ENCODE measurements at places on chromosomes 13 and 19.
A peak's percentile ranks its signal among the peaks of the same experiment; 100 is the strongest.

- no peak for DNase-seq
These were observed 18.9 kb upstream of the FOSB start for GRCh38 chr19:45448887-45449299.

GRCh38 chr19:31139871-31140505 is 209.2 kb downstream of the TSHZ3 start:
- no peak for DNase-seq

GRCh38 chr19:49335071-49335783 is at the start of gene CD37:
Gene CD37, plus strand, starts transcription at chr19:49335406. Its CDS starts 135 bp downstream, at chr19:49335541.
- DNase-seq, result no peak

GRCh38 chr13:70723732-70724131 is 615.5 kb upstream of the KLHL1 start:
- DNase-seq, result no peak

- DNase-seq, result peak; percentile 34
These were observed 11.1 kb downstream of the LRRC4B start for GRCh38 chr19:50557009-50557613.

- no peak for DNase-seq
These were observed 524.7 kb downstream of the MYO16 start for GRCh38 chr13:109154146-109154545.

DNA sequence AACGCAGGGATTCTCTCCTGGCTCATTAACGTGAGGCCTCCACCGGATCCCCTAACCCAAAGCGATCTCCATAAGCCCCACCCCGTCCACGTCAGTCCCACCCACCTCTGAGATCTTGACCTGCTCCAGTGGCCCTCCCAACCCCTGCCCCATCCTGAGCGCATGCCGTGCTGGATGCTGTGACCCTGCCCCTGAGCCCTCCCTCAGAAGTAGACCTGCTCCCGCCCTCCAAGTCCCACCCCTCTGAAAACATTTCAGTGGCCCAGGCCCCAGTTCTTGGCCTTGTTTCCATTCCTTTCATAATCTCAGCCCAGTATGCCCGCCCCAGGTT is 19.9 kb downstream of the LMTK3 start:
- DNase-seq, result no peak

DNA sequence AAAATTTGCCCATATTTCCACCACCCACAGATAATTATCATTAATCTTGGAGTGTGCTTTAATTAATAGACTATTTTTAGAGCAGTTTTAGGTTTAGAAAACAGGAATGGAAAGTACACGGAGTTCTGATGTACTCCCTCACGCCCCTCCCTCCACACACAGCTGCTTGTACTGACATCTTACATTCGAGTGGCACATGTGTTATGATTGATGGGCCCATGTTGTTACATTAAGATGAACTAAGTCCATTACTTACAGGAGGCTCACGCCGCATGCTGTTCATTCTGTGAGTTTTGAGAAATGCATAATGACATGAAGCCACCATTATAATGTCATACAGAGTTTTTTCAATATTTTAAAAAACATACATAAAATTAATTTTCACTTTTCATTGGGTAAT is 1.2 kb upstream of the SPATA13 start:
- no peak for DNase-seq

- DNase-seq, result no peak
These were observed 297.5 kb downstream of the MYO16 start for GRCh38 chr13:108926862-108927261.

DNA sequence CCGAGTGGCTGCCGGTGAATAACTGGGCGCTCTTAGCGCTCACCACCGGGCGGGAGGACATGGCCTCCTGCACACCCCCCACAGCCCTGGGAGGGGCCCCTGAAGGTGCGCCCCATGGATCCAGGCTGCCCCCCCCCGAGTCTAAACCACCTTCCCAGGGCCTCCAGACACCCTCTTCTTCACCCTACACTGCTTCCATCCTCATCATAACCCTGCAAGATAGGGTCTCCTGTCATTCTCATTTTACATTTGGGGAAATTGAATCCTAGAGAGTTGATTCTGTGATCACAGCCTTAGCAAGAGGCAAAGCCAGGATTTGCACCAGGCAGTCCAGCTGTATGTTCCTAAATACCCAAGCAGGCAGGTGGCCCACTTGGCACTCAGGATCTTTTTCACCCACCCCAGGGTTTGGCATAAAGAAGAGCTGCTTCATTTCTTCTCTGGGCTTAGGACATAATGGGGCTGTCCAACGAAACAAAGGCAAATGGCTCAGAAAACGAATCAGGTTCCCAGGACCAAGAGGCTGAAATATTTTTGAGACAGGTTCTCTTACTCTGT is 110.8 kb downstream of the PTPRS start:
- no peak for DNase-seq

GRCh38 chr13:27170516-27171243 is 931 bp downstream of the USP12 start:
- peak; percentile 59 for DNase-seq

DNA sequence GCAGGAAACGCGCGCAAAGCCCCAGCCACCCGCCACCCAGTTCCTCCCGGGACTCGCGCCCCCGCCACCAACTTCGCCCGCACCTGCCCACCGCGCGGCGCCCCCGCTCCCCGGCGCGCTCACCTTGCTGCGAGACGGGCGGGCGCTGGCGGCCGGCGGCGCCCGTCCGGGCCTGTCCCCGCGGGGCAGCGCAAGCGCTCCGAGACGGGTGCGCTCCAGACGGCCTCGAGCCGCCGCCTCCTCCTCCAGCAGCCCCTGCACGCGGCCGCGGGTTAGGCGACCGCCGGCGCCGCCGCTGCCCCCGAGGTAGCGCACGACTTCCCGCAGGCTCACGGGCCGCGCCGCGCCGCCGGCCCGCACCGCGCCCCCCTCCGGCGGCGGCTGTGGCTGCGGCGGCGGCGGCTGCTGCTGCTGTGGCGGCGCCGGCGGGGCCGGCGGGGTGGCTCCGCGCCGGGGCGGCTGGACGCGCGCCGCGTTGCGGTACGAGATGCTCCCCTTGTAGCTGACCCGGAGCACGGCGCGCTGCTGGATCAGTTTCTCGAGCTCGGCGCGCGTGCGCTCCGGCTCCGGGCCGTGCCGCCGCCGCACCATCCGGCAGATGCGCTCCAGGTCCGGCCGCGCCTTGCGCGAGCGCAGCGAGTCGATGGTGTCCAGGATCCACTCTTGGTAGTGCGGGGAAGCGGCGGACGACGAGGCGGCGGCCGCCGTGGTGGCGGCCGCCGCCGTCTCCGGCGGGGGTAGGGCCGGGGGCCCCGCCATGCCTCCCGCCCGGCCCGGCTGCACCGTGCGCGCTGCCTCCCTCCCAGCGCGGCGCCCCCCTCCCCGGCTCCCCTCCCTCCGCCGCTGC is 666 bp downstream of the SAMD1 start:
- DNase-seq, result peak; percentile 69

GRCh38 chr19:11382898-11383705 is 1.0 kb downstream of the EPOR start:
- DNase-seq, result peak; percentile 82

DNA sequence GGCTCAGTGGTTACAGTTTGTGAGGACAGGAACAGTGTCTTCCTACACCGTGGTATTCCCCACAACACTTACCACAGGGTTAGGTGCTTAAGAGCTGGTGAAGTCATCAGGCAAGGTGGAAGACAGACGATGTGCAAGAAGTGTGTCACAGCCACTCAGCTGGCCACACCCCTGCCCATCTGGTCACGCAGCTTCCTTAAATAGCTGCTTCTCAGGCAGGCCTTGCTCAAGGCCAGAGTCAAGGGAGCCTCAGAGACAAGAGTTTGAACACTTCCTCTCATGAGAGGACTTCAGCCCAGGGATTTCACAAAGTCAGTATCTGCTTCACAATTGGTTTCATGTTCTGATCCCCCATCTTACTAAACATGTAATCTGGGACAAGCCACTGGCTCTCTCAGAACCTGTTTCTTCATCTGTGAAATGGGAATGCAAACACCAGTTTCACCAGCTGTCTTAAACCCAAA is 80.3 kb upstream of the FRY start:
- DNase-seq, result no peak

GRCh38 chr13:60837806-60838205 is 440.8 kb downstream of the TDRD3 start:
- no peak for DNase-seq

- DNase-seq, result no peak
These were observed 16.7 kb downstream of the GATAD2A start for GRCh38 chr19:19422156-19422555.

- no peak for DNase-seq
These were observed 1.5 kb downstream of the EPSTI1 start for GRCh38 chr13:42990291-42991232.

DNA sequence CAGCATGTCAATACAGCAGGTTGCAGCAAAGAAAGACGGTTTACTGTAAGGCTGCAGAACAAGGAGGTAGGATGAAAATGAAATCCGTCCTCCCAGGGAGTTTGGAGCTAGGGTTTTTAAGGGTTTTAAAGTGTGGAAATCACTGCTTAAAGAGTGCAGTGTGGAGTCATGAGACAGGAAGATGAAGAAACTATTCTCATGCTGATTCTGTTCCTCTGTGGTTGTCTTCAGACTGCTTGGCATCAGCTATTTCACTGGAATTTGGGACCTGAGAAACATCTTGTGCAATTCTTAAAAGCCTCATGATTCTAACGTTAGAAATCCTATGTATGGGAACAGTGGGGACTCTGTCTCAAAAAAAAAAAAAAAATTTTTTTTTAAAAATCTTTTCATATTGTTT is 11.4 kb downstream of the ZNF331 start:
- no peak for DNase-seq

DNA sequence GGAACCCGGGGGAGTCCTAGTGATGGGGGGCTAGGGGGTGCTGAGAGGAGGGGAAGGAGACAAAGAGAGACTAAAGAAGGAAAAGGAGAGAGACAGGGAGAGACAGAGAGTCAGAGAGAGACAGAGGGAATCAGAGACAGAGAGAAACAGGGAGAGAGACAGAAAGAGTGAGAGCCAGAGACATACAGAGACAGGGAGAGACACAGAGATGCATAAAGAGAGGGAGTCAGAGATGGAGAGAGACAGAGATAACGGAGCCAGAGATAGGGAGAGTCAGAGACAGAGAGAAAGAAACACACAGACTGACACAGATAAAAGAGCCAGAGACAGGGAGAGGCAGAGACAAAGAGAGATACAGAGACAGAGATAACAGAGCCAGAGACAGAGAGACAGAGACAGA is 1.5 kb upstream of the TNFSF9 start:
- DNase-seq, result no peak

GRCh38 chr13:83086948-83087347 is 795.3 kb downstream of the SLITRK1 start:
- no peak for DNase-seq

DNA sequence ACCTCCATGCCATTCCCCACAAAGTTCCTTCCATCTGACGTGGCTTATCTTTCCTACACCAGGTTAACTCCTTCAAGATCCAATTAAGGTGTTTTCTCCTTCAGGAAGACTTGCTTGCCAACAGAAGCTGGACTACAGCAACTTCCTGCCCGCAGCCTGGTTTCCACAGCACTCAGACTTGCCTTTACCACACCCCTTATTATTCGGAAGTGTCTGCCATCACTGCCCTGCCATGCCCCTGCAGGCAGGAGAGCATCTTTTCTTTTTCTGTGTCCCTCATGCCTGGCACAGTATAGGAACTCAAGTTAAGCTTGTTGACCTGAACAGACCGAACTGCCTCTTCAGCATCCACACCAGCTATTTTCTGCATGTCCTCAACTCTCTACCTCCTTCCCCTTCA is 168.0 kb downstream of the FOXO1 start:
- no peak for DNase-seq

DNA sequence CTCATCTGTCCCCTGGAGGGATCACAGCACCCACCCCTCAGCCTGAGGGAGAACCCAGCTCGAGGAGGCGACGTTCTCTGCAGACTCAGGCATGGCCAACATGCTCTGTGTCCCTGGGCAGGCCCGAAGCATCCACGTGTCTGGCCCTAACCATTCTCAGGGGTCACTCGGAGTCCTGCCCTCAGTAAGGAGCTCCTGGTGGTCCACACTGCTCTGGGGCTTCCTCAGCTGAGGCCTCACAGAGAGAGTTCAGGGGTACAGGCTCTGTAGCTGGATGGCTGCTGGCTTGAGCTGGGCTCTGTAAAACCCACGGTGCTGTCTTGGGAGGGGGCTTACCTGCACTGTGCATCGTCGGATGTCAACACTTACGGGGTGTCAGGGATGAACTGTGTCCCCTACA is 4.4 kb upstream of the SIGLEC8 start:
- DNase-seq, result no peak

DNA sequence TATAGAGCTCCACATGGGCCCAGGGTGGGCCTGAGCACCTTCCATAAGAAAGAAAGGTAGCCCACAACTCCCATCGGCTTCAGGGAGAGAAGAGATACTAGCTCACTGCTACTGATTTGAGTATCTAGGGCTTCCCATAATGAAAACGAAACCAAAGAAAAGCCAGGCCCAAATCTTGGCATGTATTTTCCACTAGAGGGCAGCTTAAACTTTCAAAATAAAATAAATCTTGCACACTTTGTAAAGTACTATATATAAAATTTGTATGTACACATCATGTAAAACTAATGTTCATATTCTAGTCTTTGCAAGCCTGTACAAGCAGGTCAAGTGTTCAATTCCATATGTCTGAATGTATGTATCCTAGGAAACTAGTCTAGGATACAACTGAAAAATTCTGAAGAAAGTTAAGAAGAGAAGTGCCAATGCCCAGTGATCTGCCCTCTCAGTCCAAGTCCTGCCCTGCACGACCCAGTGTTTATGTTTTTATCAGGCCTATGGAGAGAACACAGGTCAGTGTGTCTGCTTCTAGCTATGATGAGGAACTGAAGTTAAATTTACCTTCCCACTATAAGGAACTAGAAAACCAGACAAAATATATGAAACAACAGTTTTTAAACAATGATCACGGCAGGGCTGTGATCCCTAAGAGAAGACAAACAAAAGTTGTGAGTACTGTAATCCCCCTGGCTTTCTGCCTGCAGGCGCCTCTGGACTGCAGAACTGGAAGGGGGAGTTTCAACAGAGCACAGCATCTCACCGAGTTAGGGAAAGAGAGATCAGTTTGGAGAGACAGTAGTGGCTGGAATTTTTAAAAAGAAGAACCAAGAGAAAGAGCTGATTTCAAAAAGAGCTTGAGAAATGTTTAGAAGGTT is 475.7 kb downstream of the UQCRFS1 start:
- no peak for DNase-seq

- no peak for DNase-seq
These were observed 81.9 kb downstream of the ZNF726 start for GRCh38 chr19:23996549-23996948.

DNA sequence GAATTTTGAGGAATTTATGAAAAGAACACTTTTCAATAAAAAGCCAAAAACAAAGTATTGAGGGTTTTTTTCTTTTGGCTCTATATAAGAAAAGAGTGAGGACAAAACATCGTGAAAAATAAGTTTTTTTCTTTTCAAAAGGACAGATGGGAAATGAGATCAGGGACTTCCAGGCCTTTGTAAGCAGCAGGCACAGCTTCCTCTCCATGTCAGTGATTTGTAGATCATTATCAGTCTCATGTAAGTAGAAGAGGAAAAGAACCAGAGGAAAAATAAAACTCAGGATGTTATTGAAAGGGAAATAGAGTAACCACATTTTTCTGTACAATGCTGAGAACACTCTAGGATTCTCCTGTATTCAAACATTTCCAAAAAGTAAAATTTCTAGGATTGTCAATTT is 29.9 kb downstream of the DOCK9 start:
- no peak for DNase-seq

- no peak for DNase-seq
These were observed 65.7 kb upstream of the IL17D start for GRCh38 chr13:20637811-20638210.

All from Caco-2 (cell line).